ENCODE measurements at places on chromosomes 3 and 15. TPM values are rescaled to one million over a fixed set of nuclear protein-coding genes. Genes with fewer than 3 reads are reported as not detected.

Gene ZFYVE19
- 13.0 TPM for total RNA-seq

Gene GCNT3
- total RNA-seq = not detected

Gene CSPG5
- total RNA-seq = 0.39 TPM

Gene TMEM207
- total RNA-seq = not detected

Gene EBLN2
- total RNA-seq = 16.0 TPM

DNA sequence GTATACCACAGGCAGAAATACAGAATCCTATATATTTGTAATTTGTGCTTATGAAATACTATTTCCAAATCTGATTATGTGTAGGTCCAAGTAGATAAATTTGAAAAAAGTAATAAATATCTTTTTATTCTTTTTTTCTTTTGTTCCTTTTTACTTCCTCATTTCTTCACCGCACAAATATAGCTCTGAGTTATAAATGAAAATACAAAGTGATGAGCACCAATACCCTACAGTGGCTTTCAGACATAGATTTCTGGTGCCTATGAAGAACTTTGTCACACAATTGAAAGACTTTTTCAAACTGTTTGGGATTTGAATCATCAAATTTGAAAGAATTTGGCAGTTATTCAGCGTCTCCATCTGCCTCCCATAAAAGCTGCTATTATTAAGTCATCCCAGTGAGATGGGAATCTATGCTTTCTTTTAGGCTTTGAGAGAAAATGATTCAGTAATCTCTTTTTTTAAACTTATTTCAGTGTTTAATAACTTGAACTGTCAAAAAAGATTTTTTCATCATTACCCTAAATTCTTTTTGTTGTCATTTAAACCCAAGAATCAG is 363.6 kb upstream of the GOLIM4 start:
- H3K4me3 ChIP-seq = no peak overlapping the region
- no peaks in the 10 kb centered on the region for H3K36me3 ChIP-seq
- H3K27ac ChIP-seq = no peak overlapping the region
- H3K27me3 ChIP-seq = no peaks in the 10 kb centered on the region
- H3K4me1 ChIP-seq = no peaks in the 10 kb centered on the region

- no peak for DNase-seq
- H3K27ac ChIP-seq = no peak overlapping the region
- H3K36me3 ChIP-seq = no peaks in the 10 kb centered on the region
- H3K27me3 ChIP-seq = no peaks in the 10 kb centered on the region
- no peak overlapping the region for H3K4me3 ChIP-seq
These were observed 179.5 kb upstream of the NSMCE3 start for GRCh38 chr15:29449136-29449535.

DNA sequence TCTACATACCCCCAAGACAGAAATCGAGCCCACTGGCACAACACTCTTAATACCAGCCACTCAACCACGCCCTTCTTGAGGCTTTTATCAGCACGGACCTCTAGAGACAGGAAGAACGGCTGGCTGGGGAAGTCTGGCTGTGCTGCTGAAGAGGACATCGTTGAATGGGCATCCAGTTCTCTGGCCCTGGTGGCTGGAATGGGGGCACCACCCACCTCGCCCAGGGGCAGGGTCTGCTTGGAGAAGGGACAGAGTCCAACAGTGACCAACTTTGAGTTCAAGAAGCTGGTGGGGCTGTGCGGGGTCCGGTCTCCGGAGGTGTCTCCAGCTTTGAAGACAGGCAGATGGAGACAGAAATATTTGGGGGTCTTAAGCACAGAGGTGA is 77.5 kb downstream of the ATP10A start:
- H3K4me3 ChIP-seq = no peak overlapping the region
- H3K4me1 ChIP-seq = peaks cover 17% of the 10 kb centered on the region
- no peaks in the 10 kb centered on the region for H3K27me3 ChIP-seq
- H3K36me3 ChIP-seq = peaks cover 2% of the 10 kb centered on the region
- no peak overlapping the region for H3K27ac ChIP-seq

DNA sequence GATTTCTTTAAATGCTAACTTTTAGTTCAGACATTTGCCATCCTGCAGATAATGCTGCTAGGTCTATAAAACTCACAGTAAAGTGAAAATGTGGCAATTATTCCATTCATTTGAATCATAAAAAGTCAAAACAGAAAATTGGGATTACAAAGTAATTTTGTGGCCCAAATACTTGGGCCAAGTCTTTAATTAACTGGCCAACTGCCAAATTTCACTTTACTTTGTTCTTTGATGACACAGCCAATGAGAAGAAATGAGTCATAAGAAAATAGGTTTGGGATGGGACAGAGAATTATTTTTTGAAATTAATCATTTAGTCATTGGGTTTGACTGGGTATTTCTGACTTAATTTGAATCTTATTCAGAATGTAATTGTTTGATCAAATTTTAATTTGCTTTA is 89.8 kb upstream of the SLC2A2 start:
- no peak for DNase-seq
- H3K4me3 ChIP-seq = no peak overlapping the region
- H3K27ac ChIP-seq = no peak overlapping the region

GRCh38 chr3:129266651-129267050 is 12.0 kb upstream of the HMCES start:
- H3K27ac ChIP-seq = no peak overlapping the region
- no peak for DNase-seq
- H3K4me1 ChIP-seq = no peaks in the 10 kb centered on the region
- H3K27me3 ChIP-seq = no peaks in the 10 kb centered on the region

- H3K36me3 ChIP-seq = no peaks in the 10 kb centered on the region
- H3K4me3 ChIP-seq = no peak overlapping the region
- no peak overlapping the region for H3K27ac ChIP-seq
- no peaks in the 10 kb centered on the region for H3K27me3 ChIP-seq
These were observed 265.8 kb downstream of the RPLP1 start for GRCh38 chr15:69718436-69718835.

DNA sequence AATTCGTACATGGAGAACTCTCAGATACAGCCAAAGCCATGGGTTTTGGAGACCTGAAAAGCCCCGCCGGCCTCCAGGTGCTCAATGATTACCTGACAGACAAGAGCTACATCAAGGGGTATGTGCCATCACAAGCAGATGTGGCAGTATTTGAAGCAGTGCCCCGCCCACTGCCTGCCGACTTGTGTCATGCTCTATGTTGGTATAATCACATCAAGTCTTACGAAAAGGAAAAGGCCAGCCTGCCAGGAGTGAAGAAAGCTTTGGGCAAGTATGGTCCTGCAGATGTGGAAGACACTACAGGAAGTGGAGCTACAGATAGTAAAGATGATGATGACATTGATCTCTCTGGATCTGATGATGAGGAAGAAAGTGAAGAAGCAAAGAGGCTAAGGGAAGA is 23.5 kb downstream of the MYO5A start:
- no peak overlapping the region for H3K27ac ChIP-seq
- no peak overlapping the region for H3K4me3 ChIP-seq
- peaks cover 7% of the 10 kb centered on the region for H3K4me1 ChIP-seq

DNA sequence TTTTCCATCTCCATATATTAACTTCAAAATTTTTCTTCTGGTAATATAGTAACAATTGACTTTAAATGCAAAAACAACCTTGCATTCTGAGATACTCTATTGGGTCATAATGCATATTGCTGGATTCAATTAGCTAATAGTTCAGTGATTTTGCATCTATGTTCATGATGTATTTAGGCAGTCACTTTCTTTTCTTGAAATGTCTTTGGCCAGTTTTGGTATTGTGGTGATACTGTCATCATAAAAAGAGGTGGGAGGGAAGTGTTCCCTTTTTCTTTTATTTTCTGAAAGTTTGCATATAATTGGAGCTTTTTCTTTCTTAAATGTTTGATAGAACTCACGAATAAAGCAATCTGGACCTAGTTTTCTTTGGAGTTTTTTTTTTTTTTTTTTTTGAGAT is 67.4 kb upstream of the ZNF148 start:
- DNase-seq = no peak
- no peak overlapping the region for H3K27ac ChIP-seq
- peaks cover 9% of the 10 kb centered on the region for H3K36me3 ChIP-seq
- H3K4me1 ChIP-seq = no peaks in the 10 kb centered on the region

DNA sequence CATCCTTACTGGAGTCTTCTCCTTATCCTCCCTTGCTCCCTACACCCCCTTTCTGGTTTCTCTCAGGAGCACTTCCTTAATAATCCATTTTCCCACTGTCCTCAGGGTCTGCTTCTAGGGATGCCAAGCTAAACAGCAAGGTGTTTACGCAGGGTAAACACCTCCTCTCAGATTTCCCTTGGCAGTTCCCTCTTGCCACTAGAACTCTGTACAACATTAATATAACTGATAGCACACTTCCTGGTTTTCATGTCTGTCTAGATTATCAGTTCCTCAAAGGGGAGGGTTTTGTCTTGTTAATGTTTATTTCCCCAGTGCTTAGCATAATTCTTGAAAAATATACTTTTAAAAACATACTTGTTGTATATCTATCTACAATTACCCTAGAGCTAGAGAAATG is 118.0 kb upstream of the SLC24A5 start:
- H3K27me3 ChIP-seq = no peaks in the 10 kb centered on the region
- H3K36me3 ChIP-seq = no peaks in the 10 kb centered on the region
- H3K4me3 ChIP-seq = no peak overlapping the region
- DNase-seq = no peak
- no peak overlapping the region for H3K27ac ChIP-seq

- no peaks in the 10 kb centered on the region for H3K27me3 ChIP-seq
- peaks cover 14% of the 10 kb centered on the region for H3K4me1 ChIP-seq
- no peak for DNase-seq
- H3K4me3 ChIP-seq = no peak overlapping the region
These were observed 10.4 kb downstream of the KPNA4 start for GRCh38 chr3:160554980-160555379.

- H3K4me1 ChIP-seq = peaks cover 28% of the 10 kb centered on the region
- no peak overlapping the region for H3K27ac ChIP-seq
- no peak for DNase-seq
- H3K4me3 ChIP-seq = no peak overlapping the region
- no peaks in the 10 kb centered on the region for H3K36me3 ChIP-seq
These were observed 1.9 kb upstream of the GPD1L start for GRCh38 chr3:32104492-32104891.

DNA sequence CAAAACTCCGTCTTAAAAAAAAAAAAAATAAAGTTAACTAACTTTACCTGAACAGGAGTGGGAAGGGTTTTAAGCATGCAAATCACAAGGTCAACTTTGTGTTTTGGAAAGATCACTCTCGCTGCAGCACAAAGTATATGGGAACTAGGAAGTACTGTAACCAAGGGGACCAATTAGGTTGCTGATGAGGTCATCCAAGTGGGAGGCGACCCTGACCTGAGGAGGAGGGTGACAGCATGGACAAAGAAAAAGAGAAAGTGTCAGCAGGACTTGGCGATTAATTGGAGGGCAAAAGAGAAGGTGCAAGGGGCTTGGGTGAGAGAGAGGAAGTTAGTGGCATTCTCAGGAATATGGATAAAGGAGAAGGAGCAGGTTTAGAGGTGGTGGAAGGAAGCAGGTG is 89.5 kb upstream of the ZBED2 start:
- no peak for DNase-seq
- no peaks in the 10 kb centered on the region for H3K36me3 ChIP-seq
- no peak overlapping the region for H3K4me3 ChIP-seq
- no peaks in the 10 kb centered on the region for H3K27me3 ChIP-seq

GRCh38 chr3:150961949-150962348 is 10.6 kb downstream of the CLRN1 start:
- no peaks in the 10 kb centered on the region for H3K27me3 ChIP-seq
- H3K36me3 ChIP-seq = no peaks in the 10 kb centered on the region

- no peaks in the 10 kb centered on the region for H3K27me3 ChIP-seq
- H3K27ac ChIP-seq = no peak overlapping the region
- no peaks in the 10 kb centered on the region for H3K4me1 ChIP-seq
- no peak for DNase-seq
- no peaks in the 10 kb centered on the region for H3K36me3 ChIP-seq
These were observed 112.8 kb downstream of the LPP start for GRCh38 chr3:188266562-188267274.

DNA sequence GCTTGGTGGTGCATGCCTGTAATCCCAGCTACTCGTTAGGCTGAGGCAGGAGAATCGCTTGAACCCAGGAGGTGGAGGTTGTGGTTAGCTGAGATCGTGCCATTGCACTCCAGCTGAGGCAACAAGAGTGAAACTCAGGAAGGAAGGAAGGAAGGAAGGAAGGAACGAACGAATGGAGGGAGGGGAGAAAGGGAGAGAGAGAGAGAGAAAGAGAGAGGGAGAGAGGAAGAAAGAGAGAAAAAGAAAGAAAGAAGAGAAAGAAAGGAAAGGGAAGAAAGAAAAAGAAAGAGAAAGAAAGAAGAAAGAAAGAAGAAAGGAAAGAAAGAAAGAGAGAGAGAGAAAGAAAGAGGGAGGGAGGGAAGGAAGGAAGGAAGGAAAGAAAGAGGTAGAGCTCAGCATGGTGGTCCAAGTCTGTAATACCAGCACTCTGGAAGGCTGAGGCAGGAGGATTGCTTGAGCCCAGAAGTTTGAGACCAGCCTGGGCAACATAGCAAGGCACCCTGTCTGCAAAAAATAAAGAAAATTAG is 81.9 kb downstream of the P2RY1 start:
- H3K4me1 ChIP-seq = no peaks in the 10 kb centered on the region
- no peak overlapping the region for H3K27ac ChIP-seq
- H3K4me3 ChIP-seq = no peak overlapping the region
- no peak for DNase-seq

- no peak overlapping the region for H3K4me3 ChIP-seq
- DNase-seq = no peak
- peaks cover 37% of the 10 kb centered on the region for H3K36me3 ChIP-seq
- H3K27me3 ChIP-seq = no peaks in the 10 kb centered on the region
- H3K27ac ChIP-seq = no peak overlapping the region
These were observed 2.4 kb downstream of the ANAPC13 start for GRCh38 chr3:134483195-134483900.

DNA sequence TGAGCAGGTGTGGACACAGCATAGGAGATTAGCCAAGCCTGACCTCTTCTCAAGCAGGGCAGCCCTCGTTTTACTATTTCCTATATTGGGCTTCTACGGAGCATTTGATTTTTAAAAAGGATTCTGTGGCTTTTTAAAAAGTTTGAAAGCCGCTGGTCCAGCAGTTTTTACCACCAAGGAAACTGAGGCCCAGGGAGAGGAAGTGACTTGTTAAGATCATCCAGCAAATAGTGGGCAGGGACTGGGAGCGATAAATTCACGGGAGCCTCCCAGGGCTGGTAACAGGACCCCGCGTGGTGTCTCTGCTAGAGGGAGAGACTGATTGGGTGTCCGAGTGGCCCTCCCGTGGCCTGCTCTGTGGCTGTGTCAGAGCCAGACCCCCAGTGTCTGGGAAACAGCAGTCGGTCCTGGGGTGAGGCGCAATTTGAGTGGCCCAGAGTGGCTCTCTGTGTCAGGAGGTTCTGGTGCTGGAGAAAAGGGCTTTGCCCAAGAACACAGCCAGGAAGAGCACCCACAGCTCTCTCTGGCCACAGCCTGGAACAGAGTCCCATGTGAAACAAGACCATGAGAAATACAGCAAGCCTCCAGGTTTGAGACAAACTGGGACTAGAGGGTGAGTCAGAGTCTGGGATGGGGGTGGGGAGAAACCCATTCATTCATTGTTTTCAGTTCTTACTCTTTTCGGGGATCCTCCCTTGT is 4.2 kb downstream of the FURIN start:
- H3K27ac ChIP-seq = no peak overlapping the region
- peaks cover 46% of the 10 kb centered on the region for H3K4me1 ChIP-seq
- peak overlapping the region; percentile 61 for H3K4me3 ChIP-seq

- DNase-seq = peak; percentile 20
- no peak overlapping the region for H3K27ac ChIP-seq
- H3K4me1 ChIP-seq = no peaks in the 10 kb centered on the region
These were observed 26.3 kb upstream of the MNS1 start for GRCh38 chr15:56491110-56491722.

Measured in CD4-positive, alpha-beta T cell (primary cell).